ENCODE measurements at places on chromosomes 6 and 20.

DNA sequence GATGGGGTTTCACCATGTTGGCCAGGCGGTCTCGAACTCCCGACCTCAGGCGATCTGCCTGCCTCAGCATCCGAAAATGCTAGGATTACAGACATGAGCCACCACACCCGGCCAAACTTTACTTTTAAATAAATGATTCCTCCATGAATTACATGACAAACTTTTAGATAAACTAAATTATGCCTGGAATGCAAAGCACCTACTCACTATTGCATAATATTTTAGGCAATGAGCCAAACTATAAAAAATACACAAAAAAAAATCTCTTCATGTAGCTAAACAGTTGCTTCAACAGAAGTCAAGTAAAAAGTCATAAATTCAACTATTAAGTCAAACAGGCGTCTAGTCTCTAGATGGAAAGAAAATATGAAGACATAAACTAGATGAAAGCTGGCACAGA is 56.5 kb downstream of the PTPRK start:
- no peak for DNase-seq

- peak; percentile 60 for DNase-seq
Measured at GRCh38 chr6:70709826-70710225, 42.1 kb downstream of the SMAP1 start.

DNA sequence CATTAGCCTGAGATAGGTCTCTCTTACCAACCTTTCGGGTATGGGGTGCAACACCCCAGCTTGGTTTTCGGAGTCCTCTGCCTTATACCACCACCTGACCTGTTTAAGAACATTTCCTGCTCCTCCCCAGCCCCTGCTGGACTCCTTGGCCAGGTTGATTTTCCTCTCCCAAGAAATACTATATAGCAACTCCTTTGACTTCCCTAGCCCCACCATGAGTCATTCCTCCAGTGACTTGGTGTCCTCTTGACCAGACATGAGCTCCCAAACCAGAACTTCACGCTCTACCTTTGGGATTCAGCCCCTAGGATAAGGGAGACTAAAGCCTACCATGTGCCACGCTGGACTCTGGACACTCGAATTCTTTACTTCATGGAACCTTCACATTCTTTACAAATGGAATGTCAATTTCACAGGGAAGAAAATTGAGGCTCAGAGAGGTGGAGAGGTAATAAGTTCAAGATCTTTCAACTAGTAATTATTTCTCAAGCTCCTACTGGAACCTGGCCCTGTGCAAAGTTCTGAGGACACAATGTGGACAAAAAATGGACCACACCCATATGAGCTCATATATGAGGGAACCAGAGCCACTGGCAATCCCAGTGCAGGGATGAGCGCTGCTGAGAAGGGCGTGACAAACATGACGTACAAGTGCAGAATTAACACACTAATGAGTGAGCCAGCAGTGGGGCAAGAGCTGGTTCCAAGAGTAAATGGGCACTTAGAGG is 48.2 kb downstream of the SIRPA start:
- DNase-seq = no peak

DNA sequence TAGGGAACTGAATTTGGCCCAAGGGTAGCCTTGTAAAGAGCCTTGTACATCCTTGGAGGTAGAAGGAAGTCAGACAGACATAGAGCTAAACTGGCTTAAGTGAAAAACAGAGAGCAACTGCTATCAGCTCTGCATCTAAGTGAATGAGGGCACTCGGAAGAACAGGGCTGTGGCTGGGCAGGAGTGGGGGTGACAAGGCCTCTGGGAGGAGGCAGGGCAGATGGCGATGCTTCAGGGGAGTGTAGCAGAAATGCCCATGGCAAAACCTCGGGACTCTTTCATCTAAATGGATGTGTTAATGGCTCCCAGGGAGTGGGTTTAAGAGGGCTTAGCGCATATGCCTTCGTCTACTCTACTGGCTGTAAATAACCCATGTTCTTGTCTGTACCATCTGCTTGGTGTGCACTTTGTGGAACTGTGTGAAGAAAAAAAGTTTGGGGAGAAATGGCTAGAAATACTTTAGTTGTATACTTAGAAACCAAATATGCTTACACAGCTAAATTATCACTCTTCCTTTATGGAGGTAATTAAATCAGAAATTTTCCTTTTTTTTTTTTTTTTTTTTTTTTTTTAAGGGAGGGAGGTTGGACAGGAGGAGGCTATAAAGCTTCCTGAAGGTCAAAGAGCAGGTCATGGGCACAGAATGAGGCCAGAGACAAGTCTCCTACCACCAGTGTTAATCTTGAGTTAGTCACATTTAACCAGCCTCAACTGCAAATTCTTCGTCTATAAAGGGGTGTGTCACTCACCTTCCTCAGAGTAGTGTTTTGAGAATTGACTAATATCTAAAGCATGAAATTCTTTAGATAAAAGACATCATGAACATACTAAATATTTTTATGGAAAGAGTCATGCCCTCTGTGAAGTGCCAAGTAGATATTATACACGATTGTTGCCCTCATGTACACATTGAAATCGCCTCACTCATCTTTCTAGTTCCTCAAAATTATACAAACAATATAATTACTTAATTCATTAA is 60.9 kb downstream of the FYN start:
- DNase-seq = no peak

- DNase-seq = no peak
Measured at GRCh38 chr6:29828471-29828797, 809 bp downstream of the HLA-G start.

- no peak for DNase-seq
Measured at GRCh38 chr20:22546344-22546743, 38.0 kb downstream of the FOXA2 start.

DNA sequence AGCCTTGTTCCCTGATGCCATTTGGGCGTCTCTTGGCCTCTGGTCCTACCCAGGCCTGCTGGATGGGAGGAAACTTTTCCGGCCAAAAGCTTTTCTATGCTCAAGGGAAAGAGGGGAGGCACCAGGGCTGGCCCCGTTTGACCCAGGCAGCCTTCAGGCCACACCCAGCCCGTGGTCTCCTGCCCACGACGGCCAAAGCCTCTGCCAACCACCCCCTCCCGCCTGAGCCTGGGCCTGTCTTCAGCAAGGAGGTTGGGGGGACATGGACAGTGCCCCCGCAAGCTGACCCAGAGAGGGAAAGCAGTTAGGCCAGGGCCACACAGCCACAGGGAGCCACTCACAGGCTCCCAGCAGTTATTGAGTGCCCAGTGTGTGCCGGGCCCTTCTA is 49.5 kb downstream of the SRC start:
- no peak for DNase-seq

- no peak for DNase-seq
Measured at GRCh38 chr6:84657486-84657885, 106.9 kb downstream of the TBX18 start.
